Dermis blood vessel endothelial cell (primary cell): ENCODE measurements at places on chromosomes 4 and X.

DNA sequence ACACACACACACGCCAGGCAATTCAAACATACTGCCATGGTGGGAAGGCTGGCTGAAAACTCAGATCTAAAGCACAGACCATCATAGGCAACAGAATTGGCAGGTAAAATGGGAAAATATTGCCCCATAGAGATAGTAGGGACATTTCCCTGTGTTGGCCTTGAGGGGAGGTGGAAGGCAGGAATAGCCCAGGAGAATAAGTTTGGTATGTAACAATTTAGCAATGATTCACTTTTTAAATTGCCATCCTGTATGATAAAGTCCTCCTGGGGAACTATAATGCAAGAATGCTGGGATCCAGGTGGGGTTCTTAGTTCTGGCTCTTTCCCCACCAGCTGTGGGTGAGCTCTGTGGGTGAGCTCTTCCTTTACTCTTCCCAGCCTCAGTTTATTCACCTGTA lies 51.0 kb downstream of the ATXN3L start:
- no peak for DNase-seq

- no peak for DNase-seq
Measured at GRCh38 chr4:84063619-84064018, 435.5 kb downstream of the NKX6-1 start.

GRCh38 chrX:18034504-18034903 lies 173.4 kb upstream of the RAI2 start:
- no peak for DNase-seq

DNA sequence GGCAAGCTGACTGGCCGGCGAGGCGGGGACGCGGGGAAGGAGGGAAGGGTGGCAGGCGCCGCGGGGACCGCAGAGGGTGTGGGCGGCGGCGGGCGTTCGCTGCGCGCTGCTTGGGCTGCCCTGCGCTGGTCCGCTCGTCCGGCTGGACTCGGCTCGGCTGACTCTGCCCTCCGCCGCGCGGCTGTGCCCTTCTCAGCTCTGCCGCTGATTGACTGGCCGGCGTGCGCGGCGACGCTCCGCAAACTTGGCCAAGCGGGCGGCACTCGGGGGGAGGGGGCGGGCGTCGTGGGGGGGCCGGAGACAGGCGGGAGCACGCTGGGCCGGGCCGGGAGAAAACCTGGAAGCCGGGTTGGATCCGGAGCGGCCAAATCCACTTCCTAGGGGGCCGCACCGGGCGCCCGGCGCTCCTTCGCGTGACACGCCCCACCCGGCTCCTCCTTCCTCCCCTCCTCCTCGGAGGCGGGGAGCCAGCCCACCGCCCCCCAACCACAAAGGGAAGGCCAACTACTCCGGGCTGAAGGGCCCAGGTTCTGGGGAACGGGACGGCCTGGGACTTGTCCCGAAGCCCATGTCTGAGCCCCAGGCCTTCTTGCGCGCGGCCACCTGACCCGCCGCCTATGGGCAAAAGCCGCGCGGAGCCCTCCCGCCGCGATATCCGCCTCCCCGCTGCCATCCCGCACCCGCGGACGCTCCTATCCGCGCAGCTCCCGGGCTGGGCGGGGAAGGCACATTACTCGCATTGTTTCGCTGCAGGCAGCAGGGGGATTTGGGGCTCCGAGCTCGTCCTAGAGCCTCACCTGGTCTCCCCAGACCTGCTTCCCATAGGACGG lies at the start of gene GPC4:
GPC4 (minus strand) TSS at position 214 of the 830 bp plus-strand sequence. CDS start 524 bp downstream, outside the sequence.
- peak; percentile 0 for DNase-seq

DNA sequence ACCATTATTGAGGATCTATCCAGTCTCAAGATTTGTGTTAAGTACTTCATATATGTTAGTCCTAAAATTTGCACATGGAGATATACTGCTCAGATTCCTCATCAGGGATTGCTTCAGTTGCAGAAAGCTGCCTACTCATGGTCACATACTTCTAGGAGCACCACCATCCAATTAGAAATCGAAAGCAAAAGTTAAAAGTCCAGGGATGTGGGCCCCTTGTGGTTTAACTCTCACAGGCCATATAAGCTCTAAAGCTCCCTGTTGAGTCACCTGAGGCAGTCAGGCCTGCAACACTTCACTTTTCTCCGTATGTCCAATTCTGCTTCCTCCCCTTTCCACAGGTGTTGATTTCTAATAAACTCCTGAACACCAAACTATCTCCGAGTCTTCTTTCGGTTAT lies 84.2 kb downstream of the CNOT6L start:
- peak; percentile 7 for DNase-seq
